ENCODE measurements at places on chromosomes 6 and 20. TPM values are rescaled to one million over a fixed set of nuclear protein-coding genes. Genes with fewer than 3 reads are reported as not detected.

Gene IP6K3
- total RNA-seq = 3.5 TPM

GRCh38 chr6:151263967-151264366, 24.2 kb downstream of the AKAP12 start:
- H3K36me3 ChIP-seq = no peaks in the 10 kb centered on the region
- no peaks in the 10 kb centered on the region for H3K27me3 ChIP-seq
- H3K4me3 ChIP-seq = no peak overlapping the region
- H3K4me1 ChIP-seq = no peaks in the 10 kb centered on the region

Gene JPH2
- total RNA-seq = 4.6 TPM

GRCh38 chr20:11740975-11741374, 176.7 kb upstream of the BTBD3 start:
- DNase-seq = no peak
- no peaks in the 10 kb centered on the region for H3K36me3 ChIP-seq
- H3K27ac ChIP-seq = no peak overlapping the region
- H3K4me1 ChIP-seq = no peaks in the 10 kb centered on the region
- no peaks in the 10 kb centered on the region for H3K27me3 ChIP-seq

Measured in lower lobe of right lung (tissue), 2 donors.